ENCODE measurements at places on chromosomes 4 and X. TPM values are rescaled to one million over a fixed set of nuclear protein-coding genes. Genes with fewer than 3 reads are reported as not detected.

- DNase-seq = no peak
Observed at GRCh38 chr4:131137196-131137595, 2011.9 kb upstream of the PCDH10 start.

DNA sequence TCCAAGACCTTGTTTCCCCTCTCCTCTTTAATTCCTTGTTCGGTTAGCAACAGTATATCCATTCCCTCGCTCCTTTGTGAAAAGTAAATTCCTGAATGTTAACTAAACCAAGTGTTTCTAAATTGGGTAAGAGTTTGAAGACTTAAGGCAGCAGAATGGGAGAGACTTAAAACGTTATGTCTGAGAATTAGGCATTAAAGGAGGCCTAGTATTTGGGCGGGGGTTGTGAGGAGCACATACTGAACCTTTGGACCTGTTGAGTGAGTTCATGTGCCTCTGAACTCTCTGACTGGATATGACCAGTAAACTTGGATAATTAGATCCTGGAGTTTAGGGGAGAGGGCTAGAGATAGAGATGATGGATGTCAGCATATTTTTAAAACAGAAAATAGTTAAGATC, 1.2 kb downstream of the MSMO1 start:
- DNase-seq = no peak

Gene SAGE1
- total RNA-seq = not detected

DNA sequence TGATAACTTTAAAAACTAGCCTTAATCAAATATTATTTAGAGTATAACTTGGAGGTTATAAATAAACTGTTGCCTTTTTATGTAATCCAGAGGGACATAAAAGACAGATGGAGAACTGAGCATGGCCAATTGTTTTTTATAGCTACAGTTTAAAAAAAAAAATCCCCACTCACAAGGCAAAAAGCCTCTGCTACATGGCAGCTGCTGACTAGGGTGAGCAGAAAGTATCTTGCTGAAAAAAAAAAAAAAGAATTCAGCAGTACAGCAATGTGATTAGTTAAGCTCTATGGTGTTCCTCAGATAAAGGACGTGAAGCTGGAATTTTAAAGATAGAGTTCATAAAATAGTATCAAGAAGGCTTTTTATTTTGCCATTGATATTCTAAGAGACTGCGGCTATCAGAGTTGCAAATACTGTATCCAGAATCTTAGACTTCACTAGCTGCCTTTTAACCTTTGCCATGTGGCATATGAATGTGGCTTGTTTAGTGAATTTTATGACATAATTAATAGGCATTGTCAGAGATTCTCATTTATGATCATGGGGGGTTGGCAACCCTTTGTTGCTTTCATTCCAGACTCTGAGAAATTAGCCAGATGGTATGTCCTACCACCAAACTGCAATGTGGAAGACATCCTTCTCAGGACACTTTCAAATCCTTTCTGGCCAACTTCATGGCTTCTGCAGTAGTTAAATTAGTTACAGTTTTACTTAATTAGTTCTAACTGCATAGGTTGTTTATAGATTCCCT, 498.0 kb downstream of the STPG2 start:
- DNase-seq = no peak

Gene MAGEB6
- total RNA-seq = not detected

- no peak for DNase-seq
Observed at GRCh38 chrX:9087271-9088040, 53.5 kb upstream of the FAM9B start.

GRCh38 chrX:14362721-14363120, 166.6 kb upstream of the GLRA2 start:
- DNase-seq = no peak

GRCh38 chr4:110245577-110245976, 47.2 kb upstream of the ELOVL6 start:
- no peak for DNase-seq

GRCh38 chrX:131741103-131741581, 197.3 kb downstream of the OR13H1 start:
- peak; percentile 85 for DNase-seq

DNA sequence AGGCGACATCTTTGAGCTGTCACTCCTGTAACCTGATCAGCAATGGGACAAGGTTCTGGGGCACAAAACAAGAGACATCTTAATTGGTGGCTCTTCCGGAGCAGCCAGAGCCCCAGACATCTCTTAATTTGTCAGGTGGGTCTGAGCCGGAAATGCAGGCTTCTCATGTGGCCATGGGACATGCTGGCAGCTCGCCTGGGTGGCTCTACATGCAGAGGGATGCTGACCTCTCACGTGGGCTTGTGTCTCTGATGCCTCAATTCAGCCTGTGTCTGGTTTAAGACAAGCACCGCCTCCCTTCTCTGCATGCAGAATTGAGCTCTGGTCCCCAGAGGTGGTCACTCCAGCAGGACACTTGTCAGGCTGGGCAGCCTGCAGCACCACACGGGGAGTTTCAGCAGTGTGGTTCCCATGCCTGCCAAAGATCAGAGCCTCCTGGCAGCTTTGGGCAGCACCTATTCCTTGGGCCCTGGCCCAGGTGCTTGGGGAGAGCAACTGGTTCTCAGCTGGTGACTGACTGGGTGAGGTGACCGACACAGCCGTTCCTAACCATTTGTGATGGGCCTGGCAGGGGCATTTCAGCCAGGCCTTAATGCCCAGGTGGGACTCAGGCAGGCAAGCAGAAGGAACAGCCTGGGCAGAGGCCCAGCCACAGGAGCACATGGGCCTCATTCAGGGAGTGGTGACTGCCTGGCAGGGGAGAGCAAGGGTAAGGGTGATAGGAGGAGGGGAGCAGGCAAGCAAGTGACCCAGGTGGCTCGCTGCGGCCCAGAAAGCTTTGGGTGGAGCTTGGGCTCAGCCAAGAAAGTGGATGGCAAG, 53.4 kb downstream of the HMX1 start:
- DNase-seq = peak; percentile 46

DNA sequence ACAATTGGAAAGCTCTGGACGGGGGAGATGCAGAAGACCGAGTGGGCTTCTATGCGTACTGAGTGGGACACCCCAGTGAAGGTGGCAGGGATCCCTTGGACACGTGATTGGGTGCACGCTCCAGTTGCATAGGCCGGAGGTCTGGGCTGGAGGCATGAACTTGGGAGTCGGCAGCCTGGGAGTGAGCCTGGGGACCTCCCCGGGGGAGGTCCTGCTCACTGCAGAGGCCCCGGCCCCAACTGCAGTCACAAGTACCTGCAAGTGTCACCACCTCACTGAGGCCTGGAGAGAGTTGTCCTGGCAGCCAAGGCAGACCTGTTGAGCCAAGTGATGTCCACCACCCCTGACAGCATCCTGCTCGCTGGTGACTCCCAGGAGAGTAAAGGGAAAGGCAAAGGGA, 49.3 kb upstream of the HMX1 start:
- DNase-seq = peak; percentile 47

Gene MTTP
- total RNA-seq = 0.97 TPM

- no peak for DNase-seq
Observed at GRCh38 chr4:23374259-23374658, 515.6 kb downstream of the PPARGC1A start.

DNA sequence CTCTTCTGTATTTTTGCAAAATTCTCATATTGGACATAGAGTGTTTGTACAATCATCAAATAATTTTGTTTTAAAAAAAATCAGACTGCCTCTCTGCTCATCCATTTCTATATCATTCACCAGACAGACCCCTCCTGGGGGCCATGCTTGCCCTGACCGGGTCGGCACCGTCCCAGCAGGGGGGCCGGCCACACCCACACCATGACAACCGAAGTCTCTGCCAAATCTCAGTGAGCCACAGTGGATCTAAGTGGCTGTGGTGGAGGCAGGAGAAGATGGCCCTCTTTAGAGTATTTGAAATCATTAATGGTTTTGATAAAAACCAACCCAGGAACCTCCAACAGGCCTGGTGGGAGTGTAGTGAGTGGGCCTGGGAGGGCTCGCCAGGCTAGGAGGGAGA, 66.9 kb upstream of the ADRA2C start:
- DNase-seq = no peak

DNA sequence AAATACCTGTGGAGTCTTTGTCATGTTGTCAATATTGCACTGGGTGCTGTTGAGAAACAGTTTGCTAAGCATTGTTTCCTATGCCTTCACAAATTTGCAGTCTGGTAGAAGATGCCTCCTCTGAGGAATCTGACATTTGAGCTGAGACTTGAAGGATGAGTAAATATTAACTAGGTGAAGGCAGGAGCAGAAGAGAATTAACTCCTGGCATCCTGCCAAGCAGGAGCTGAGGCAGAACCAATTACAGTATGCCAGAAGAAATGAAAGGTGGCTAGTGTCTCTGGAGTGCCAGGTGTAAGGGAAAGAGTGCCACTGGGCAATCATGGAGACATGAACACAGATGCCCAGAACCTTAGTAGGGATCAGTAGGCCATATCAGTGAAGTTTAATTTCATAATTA, 1778.2 kb upstream of the PCDH10 start:
- DNase-seq = no peak

Gene BEX2
- 10.3 TPM for total RNA-seq

Gene HSFX2
- total RNA-seq = not detected

Gene SORCS2
- 1.4 TPM for total RNA-seq

- no peak for DNase-seq
Observed at GRCh38 chr4:57318703-57319102, 208.5 kb upstream of the IGFBP7 start.

DNA sequence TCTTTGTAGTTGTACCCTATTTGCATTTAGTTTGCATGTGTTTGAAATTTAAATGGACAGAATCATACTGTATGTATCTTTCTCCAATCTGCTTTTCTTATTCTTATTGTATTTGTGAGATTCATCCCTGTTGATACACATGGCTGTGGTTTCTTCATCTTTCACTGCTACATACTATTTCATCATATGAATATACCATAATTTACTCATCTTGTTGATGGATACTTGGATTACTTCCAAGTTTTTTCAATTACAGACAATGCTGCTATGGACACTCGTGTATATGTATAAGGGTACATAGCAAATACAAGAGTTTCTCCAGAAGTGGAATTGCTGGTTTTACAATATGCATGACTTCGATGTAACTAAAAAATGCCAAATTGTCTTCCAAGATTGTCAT, 11.8 kb upstream of the KLHL8 start:
- DNase-seq = no peak

Gene JAKMIP1
- total RNA-seq = not detected
